ENCODE measurements at places on chromosomes 11 and 22.
A peak's percentile ranks its signal among the peaks of the same experiment; 100 is the strongest.

GRCh38 chr11:65353900-65354264, 669 bp upstream of the TIGD3 start:
- no peak for DNase-seq

- no peak for DNase-seq
Measured at GRCh38 chr22:49136041-49136815, 691.4 kb downstream of the BRD1 start.

DNA sequence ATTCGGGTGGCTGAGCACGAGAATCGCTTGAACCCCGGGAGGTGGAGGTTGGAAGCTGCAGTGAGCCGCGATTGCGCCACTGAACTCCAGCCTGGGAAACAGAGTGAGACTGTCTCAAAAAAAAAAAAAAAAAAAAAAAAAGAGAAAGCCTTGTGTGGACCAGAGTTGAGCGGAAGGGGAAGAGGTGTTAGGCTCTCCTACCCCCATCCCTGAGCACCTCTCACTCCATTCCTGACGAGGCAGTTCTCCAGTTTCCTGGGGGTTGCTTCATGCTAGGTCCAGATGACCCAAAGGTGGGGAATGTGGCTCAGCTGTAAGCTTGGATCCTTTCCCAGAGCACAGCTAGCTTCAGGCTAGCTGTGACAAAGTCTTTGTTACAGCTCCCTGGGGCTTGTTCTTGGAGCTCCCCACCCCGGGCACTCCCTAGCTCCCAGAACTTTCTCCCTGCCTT, 8.8 kb upstream of the DNAL4 start:
- no peak for DNase-seq

- DNase-seq: no peak
Measured at GRCh38 chr11:118144301-118145268, 8.0 kb downstream of the SCN4B start.

DNA sequence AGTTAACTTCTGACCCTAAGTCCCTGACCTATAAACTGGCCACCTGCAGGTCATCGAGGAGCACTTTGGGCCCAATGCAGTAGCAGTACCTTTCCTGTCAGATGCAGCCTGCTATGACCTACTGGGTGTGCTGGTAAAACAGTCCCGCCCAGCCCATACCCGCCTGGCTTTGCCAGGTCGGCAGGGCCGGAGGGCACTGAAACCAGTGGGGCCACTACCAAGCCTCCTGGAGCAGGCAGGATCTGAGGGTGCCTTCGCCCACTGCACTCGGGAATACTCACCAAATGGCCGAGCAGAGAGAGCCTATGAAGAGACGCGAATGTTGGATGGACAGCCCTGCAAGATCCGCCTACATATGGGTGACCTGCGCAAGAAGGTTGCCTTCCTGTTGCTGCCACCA, 4.4 kb downstream of the C11orf42 start:
- DNase-seq: no peak

DNA sequence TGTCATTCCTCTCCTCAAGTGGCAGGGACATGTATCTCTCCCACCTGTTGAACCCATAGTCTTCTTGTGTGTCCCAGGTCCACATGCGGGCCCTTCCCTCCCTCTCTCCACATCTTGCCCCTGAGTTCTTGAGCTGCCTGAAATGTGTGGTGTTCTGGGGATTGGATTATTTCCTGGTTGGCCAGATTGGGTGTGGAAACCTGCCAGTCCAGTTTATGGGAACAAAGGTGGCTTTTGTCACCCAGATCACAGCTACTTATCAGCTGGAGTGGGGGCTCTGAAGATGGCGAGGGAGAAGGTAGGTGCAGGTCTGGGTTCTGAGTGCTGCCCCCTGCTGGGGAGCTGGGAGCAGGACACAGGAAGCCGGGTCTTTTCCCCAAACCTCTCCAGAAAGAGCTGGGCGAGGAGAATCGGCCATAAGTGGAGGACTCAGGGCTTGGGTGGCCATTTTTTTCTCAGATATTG, 14.2 kb downstream of the DTX4 start:
- peak; percentile 51 for DNase-seq

- no peak for DNase-seq
Measured at GRCh38 chr11:114987186-114987760, 308.9 kb downstream of the NXPE2 start.

- no peak for DNase-seq
Measured at GRCh38 chr11:19242179-19242932, 1.6 kb upstream of the E2F8 start.

DNA sequence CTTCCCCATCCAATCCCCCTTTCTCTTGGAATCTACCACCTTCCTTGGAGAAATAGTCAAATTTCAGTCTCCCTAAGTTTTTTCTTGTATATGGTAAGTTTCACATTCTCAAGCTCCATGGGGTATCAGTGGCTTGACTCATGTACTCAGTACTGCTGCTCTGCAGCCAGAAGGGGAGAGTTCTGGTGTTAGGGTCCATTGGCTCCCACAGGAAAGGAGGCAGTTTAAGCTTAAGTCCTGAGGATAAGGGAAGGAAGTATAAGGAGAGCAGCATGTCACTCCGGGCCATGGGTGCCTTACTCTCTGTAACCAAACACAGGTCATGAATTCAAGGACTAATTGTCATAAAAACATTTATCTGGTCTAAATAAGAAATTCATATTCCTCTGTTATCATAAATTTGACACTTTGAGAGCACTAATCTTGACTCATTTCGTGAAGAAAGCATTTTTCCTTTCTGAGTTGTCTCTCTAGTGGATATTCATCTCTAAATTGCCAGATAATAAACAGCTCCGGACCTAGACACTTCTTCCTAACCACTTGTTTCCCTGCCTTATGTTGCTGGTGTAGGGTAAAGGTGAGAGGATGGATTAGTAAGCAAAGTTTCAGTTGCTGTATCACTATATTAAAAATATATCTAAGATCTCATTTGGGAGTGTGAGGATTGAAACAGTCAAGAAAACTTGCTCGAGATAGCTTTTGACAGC, 20.1 kb upstream of the SORL1 start:
- DNase-seq: no peak

- no peak for DNase-seq
Measured at GRCh38 chr11:116547571-116547970, 225.2 kb downstream of the BUD13 start.

DNA sequence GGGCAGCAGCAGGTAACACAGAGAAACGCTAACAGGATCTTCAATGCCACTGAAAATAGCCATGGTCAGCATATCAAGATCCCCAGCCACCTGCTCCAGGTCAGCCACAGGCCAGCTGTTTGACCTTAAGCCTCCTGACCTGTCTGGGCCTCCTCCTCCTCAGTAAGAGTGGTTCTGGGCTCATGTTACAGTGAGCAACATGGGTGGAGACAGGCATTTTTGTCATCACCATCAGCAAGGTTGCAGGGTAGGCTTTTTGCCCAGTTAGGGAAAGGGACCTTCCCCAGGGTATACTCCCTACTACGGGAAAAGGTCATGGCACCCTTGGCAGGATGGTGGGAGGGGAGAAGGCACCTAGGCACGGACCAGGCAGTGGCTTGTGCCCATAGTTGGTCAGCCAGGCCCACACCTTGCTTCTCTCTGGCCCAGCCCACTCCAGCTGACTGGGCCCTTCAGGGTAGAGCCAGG, 131.8 kb upstream of the PARVA start:
- no peak for DNase-seq

GRCh38 chr11:92784331-92784730, 185.1 kb upstream of the MTNR1B start:
- no peak for DNase-seq

DNA sequence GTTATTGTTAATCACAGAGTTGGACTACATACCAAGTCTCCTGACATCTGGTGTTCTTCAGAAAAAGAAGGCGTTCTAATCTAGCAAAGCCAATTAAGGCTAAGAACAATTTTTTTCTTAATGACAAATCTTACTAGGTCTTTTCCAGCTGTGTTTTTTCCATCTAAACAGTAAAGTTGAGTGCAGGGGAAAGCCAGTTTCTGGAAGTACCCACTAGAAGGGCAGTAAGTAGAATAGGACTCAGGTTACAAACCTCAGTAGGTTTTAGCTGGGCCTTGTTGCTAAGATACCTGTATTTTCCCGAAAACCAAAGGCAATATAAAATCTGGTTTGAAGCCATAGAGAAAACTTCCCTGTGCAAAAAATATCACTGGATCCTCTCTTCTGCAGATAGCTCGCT, 351.9 kb downstream of the ETS1 start:
- DNase-seq: no peak

DNA sequence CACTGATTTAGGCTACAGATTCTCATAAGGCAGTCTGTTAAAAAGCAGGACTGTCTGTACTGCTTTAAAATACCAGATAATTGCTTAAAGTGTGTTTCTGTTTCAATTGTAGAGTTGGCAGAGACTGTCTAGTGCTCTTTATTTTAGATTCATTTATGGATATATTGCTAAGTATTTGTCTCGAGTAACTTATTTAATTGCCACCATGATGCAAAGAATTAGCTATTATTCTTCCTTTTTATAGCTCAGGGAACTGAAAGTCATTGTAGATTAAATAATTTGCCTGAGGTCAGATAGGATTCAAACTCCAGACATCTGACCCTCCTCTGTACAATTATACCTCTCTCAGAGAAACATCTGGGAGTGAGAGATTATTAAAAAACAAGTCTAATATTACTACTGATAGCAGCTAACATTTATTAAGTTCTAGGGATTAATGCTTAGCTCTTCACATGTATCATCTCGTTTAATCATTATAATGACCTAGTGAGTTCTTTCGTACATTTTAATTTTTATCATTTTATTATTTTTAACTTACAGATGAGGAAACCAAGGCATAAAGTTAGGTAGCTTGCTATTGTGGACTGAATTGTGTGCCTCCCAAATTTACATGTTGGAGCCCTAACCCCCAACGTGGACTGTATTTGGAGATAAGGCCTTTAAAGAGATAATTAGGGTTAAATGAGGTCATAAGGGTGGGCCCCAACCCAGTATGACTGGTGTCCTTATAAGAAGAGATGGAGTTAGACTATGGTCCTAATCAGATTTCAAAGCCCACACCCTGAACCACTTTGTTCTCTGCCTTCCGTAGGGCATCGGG, 19.7 kb upstream of the RAG2 start:
- no peak for DNase-seq

DNA sequence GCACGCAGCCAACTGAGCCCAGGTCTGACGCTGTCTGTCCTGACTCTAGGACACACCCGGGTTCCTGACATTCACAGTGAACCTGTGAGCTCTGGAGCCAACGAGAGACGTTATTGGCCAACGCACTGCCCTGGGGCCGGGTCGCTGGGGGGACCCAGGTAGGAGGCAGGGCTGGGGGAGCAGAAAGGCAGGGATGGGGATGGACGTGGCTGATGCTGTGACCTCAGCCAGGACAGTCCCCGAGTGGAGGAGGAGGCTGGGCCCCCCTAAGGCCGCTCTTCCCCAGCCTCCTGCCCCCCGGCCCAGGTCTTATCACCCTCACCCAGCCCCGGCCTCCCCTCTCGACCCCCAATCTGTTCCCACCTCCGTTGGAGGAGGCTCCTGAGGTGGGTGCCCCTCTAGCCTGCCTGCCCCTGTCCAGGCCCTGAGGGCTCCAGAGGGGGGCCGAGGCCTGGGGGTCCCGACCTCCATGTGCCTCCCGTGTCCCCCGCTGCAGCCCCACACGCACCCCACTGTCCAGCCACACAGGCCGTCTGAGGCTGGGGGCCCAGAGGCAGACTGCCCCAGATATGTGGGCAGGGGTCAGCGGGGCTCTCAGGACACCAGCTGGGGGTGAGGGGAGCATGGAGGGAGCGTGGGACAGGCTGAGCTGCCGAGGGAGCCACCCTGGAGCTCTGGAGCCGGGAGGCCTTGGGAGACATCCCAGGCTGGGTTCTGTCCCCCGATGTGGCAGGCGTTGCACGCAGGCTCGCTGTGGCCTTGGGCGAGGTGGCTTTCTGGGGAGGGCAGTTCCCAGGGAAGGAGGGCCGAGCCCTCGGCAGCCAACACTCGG, 29.2 kb upstream of the MUC5AC start:
- DNase-seq: no peak

GRCh38 chr22:29157759-29158535, 47.7 kb upstream of the EMID1 start:
- no peak for DNase-seq

- no peak for DNase-seq
Measured at GRCh38 chr22:46072110-46072881, 78.0 kb upstream of the PPARA start.

- DNase-seq: no peak
Measured at GRCh38 chr11:34346551-34346950, 11.3 kb downstream of the ABTB2 start.

DNA sequence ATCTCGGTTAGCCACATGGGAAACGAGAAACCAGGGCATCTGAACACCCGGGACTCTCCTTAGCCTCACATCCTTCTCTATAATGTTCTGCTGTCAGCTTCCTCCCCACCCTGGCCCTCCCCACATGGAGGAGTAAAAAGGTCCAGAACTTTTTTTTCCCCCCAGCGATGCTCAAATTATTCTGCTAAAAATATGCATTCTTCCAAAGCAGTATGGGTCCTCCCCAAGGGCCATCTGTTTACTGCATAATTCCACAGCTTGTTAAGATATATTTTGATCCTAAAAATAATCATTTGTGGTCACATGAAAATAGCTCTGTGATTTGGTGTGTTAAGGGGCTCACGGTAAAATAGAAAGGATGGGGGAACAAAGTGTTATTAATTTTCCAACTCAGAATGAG, 281.5 kb upstream of the NARS2 start:
- no peak for DNase-seq

DNA sequence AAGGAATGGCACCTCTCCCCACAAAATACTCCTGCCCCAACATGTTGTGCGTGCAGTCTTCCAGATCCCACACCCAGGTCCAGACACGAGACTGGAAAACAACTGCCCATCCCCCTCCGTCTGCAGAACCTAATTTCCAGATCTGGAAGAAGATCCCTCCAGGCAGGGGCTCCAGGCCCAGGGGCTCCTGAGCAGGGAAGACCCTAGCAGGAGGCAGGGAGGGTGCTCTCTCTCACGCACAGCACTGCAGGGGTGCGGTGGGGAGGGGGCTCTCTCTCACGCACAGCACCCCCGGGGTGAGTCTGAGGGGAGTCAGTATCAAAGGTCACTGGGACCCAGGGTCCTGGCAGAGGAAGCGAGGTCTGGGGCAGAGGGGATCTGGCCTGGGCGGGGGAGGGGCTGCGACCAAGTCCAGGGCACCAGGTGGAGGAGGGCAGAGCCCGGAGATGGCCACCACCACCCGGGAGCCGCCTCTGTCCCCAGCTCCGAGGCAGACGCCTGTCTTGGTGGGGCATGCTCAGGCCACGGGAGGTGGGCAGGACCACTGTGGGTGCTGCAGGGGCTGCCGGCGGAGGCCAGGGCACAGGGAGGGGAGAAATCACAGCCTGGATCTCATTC, 1.7 kb downstream of the MLC1 start:
- no peak for DNase-seq

DNA sequence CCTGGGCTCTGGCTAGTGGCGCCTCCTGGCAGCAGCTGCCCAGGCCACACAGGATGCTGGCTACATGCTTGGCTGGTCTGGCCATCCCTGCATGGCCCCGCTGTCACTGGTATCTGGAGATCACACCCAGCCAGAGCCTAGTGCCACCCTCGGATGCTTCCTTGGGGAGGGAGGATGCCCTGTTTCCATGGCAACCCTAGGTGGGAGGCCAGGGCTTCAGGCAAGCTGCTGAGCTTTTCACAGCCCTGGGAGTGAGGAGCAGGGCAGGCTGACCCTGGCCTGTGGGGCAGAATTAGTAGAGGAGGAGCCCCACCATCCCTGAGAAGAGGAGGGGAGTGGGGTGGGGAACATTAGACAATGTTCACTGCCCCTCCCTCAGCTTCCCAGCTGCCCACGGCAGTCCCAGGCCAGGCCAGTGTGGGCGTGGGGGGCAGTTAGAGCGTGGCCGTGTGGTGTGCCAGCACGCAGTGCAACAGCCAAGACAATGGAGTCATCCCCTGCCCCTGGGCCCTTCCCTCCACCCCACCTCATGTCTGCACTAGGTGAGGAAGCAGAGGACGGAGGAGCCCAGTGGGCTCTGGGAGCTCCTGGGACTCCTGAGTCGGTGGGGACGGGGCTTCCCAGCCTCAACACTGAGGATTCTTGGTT, 50.4 kb downstream of the PARVB start:
- DNase-seq: no peak

Data from T-helper 9 cell (primary cell).